ENCODE measurements at places on chromosomes 4 and X.

GRCh38 chrX:65643531-65644052 is 23.9 kb upstream of the MSN start:
- DNase-seq = no peak

DNA sequence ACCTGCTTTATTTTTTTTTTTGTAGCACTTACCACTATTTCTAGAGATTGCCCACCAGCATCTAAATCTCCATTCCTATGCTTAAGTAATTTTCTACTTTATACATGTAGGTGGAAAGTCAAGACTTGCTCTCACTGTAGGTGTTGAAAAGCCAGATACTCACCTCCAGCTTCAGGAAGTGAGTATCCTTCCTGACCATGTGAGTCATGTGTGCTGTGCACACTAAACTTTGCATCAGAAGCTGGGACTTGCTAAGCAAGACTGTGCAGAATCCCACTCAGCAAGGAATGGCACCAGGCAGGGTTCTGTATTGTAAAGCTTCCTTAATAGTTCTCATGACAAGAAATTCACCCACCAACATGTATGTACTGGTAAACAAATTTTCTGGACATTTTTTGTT is 151.8 kb downstream of the POU4F2 start:
- DNase-seq = no peak

GRCh38 chrX:153871946-153872878 is 13.8 kb downstream of the L1CAM start:
- no peak for DNase-seq

DNA sequence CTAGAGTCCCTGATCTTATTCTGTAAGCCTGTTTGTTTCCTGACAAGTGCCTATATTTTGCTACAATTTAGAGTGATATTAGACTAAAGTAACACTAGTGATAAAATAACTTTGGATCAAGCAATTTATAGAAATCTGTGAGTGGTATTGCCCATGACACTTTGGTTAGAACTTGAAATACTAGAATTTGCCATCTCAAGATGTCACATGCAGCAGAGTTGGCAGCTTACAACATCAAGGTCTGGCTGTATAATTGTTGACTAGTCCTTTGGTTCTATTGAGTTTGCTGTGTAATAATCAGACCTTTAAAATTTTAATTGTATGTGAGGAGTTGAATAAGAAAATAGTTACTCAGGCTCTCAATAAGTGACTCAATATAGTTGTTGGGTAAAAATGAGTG is 167.1 kb downstream of the RAPGEF2 start:
- no peak for DNase-seq

DNA sequence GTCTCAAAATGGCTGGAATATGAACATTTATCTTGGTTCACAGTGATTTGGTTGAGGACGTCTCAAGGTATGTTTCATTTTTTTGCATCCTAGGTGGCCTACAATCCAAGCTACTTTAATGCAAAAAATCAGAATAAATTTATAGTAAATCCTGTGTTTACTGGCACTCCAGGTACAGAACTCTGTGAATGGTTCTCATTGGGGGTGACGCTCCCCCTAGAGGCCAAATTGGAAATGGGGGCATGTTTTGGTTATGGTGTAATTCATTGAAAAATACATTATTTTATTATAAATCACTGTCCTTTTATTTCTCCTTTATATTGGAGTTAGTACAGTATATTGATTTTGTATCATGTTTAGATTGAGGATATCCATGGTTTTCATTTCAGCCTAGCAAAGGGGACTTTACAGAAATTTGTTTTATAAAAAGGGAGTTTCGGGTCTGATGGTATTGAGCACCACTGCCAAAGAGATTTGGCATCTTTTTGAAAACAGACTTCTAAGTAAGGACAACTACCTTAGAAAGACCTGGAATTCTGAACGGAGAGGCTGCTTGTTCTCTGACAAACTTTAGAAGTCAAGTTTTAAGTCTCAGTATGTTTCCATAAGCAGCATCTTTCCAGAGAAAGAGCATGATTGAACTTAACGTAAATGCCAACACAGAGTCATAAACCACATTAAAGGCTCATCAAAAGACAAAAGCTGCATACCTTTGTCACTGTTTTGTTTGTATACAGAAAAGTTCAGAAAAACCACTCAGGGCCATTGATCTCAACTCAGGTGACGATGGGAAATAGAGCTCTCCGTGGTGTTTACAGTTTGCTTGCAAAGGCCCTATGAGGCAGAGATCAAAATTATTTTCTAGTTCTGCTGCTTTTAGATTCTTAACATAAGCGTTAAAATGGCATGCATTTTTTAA is 19.4 kb downstream of the MTM1 start:
- DNase-seq = peak; percentile 22

DNA sequence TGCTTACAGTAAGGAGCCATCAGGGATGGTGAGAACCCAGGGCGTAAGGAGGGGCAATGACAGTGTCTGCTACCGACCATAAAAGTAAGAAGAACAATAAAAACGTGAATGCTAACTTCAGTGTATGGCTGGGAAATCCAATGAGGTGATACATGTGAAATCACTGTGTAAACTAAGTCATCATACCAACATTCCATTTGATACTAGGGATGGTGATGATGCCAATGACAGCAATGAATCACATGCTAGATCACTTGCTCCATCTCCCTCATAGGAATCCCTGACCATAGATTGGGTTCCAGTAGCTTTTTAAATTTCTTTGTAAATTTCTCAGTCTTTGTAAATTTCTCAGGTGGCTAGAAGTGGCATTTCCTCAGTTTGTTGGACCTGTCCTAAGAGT is 146.3 kb downstream of the SMIM20 start:
- DNase-seq = no peak

DNA sequence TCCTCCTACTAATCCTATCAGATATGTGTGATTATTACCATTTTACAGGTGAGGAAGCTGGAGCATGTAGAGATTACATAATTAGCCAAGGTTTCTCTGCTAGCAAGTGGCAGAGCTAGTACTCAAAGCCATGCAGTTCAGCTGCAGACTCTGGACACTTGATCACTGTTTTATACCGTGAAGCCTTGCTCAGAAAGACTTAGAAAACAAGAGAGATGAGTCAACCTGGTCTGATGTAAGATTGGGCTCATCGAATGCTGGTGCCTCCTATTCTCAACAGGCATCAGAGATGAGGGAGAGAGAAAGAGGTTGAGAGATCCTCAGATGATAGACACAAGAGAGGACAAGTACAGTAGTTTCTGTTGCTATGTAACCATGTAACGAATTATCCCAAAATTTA is 19.0 kb upstream of the PDE5A start:
- DNase-seq = no peak

DNA sequence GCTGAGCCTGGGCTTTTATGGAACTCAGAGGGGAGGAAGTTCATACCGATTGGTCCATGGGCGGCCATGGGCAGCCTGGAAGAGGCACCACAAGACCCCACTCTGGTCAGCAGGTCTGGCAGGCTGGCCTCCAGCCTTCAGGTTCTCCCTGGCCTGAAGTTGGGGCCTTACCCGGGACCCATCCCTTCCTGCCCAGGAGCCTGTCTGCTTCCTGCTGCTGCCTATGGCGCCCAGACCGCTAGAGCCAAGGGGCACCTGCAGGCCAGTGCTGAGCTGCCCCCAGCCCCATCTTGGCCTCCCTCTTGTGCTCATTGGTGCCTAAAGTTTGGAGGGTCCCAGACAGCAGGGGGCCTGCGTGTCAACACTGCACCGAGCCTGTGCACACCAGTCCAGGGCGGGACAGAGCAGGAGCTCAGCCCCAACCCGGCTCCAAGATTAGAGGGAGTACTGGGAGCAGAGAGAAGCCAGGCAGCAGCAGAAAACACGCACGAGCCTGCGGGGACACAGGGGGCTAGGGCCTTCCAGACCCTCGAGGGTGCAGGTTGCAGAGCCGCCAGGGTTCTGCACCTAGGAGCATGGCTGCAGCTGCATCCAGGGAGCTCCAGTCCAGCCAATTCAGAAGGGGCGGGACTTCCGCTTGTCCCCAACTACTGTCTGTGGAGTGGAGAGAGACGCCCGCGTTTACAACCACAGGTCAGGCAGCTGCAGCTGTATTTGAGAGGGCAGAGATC is 30.7 kb upstream of the ZNF280C start:
- DNase-seq = no peak

- no peak for DNase-seq
Measured at GRCh38 chrX:20418379-20419150, 151.9 kb upstream of the RPS6KA3 start.

DNA sequence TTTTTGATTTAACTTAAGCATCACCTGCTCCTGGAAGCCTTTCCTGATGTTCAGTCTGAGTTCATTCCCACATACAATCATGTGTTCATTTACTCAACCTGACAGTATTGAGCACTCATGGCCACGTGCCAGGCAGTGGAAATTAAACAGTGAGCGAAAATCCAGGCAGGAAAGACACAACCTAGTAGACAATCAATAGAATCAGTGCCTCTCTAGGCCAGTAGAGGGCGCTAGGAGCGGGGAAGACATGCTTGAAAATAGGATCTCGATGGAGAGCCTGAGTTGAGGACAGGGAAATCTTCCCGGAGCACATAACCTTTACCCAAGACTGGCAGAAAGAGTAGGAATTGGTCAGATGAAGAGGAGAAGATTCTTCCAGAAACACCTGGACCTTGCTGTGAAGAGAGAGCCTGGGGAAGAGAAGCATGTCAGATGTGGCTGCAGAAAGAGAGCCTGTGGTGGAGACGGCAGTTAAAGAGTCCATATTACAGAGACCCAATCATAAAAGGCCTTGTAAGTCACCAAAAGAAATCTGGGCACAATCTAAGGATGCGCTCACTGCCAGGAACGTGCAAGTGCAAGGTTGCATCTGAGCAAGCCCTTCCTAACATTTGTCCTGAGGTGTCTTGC is 103.5 kb downstream of the LDB2 start:
- no peak for DNase-seq

DNA sequence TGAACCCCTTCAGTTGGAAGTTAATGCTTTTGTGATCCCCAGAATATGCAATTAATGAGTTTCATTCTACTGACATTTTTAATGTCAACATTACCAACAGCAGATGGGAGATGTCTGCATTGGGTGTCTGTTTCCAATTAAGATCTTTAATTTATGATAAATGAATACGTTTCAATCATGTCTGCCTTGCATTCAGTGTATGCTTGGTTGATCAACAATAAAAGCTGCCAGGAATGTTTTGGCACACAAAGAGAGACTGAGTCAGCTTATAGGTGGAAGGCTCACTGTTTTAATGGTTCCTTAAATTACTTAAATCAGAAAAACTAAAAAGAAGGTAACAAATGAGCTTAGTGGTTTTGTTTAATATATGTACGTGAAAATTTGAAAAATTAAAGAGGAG is 359.9 kb upstream of the CNKSR2 start:
- DNase-seq = no peak

- DNase-seq = no peak
Measured at GRCh38 chr4:86741846-86742245, 107.3 kb downstream of the SLC10A6 start.

DNA sequence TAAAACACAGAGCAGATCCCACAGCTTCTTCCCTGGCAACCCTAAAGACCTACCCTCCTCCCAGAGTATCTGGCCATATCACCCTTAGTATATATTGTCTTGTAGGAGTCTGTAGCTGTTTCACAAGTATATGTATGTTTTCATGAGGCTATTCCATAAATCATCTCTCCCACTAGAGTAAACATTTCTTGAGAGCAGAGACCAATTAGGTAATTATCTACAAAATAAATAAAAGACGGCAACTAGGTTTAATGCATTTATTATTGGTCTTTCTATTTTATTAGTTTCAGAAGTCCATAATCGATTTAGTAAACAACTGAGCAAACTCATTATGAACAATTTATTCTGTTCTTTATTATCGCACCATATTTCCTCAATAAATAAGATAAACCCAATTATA is 7.0 kb downstream of the ACOT9 start:
- no peak for DNase-seq

DNA sequence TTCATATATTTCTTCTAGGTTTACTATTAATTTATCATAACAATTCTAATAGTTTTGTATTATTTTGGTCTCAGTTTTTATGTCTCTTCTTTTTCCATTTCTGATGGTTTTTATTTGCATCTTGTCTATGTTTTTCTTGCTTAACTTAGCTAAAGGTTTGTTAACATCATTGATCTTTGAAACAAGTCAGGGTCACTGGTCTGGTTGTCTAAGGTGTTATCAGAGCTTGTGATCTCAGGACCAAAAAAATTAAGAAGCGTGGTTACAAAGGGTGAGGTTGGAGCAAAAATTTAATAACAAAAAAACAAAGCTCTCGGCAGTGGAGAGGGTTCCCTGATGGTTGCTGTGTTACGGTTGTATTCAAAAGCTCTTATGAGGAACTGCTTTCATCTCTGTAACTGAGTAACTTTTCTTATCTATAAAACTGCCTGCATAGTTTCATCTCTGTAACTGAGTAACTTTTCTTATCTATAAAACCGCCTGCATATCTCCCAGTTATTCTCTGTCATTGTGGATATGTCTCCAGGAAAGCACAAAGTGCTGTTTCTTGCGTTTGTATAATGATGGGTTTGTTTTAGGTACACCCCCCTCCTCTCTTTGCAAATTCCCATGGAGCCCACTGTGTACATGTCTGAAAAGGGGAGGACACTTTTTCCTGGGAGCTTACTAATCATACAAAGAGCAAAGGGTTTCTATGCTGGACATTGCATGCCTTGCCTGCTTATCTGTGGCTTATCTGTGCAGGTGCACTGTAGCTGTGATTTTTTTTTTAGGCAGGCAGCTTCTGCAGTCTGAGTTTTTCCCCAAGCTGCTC is 62.4 kb upstream of the UGT2B15 start:
- peak; percentile 15 for DNase-seq

GRCh38 chr4:185104733-185105132 is 38.3 kb upstream of the SLC25A4 start:
- no peak for DNase-seq

GRCh38 chrX:274904-275475 is 6.2 kb upstream of the PLCXD1 start:
- DNase-seq = no peak

- DNase-seq = no peak
Measured at GRCh38 chr4:70589785-70590184, 2.3 kb upstream of the AMBN start.

- no peak for DNase-seq
Measured at GRCh38 chr4:94165256-94165655, 42.4 kb upstream of the SMARCAD1 start.

- DNase-seq = peak; percentile 50
Measured at GRCh38 chr4:17805580-17806155, 4.9 kb downstream of the DCAF16 start.

DNA sequence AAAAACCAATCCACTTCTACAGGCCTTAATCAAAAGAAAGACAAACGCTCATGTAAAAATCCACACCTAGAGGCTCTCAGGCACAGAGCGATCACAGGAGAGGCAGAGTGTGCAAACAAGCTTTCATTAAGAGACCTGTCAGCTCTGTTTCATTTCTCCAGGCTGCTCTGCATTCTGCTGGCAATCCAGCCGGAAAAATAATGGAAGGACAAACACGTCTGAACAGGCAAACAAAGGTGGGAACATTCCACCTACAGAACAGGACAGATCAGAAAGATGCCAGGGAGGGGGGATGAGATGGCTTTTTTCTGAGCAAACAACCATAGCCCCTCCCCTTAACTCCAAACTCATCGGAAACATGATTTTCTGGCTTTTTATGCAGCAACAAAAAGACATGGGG is 9.7 kb downstream of the SOD3 start:
- no peak for DNase-seq

GRCh38 chr4:54169176-54169575 is 59.9 kb upstream of the PDGFRA start:
- DNase-seq = no peak
